Cardiac muscle cell (in vitro differentiated cells and primary cell): ENCODE measurements at places on chromosomes 6 and 20. TPM values are rescaled to one million over a fixed set of nuclear protein-coding genes. Genes with fewer than 3 reads are reported as not detected.
A peak's percentile ranks its signal among the peaks of the same experiment; 100 is the strongest.

DNA sequence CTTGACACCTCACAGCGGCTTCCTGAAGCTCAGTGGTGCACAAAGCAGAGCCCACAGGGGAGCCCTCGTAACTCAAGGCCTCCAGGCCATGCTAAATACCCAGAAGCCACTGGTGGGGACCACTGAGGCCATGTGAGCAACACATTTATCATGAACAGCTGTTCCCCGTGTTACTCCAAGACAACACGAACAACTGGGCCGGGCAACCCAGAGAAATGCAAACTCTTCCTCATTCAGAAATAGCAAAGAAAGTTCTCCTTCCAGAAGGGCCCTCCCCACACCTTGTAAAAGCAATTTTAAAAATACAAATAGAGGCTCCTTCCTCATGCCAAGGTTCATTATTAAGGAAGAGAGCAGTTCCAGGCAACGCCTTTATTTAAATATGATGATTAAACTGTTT, 36.3 kb upstream of the SLCO4A1 start:
- DNase-seq: no peak

DNA sequence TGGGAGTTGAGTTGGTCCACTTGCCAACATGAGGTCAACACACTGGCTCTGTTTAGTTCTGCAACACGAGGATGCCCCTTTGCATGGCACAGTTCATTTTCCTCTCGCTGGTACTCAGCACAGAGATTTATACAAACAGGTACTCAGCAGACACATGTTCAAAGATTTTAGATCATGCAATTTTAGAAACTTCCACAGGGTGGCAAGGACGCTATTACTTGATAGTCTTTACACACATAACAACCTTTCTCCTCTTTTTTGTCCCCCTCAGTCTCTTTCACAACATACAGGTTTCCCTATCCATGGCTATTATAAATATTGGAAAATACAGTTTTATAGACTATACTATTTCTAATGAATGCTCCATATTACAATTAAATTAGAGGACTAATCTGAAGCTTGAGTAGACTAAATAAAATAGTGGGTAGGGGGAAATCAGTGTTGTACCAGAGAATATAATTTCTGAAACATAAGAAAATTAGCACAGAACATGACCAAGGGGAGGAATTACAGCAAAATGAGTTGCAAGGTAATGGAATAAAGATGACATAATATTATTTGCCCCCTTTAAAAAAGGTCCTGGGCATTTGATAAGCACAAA, 331.8 kb upstream of the BTBD3 start:
- peak; percentile 29 for DNase-seq

- DNase-seq: no peak
These were observed 14.6 kb downstream of the MYH7B start for GRCh38 chr20:34970193-34970840.

- no peak for DNase-seq
These were observed 271.5 kb upstream of the FOXQ1 start for GRCh38 chr6:1040393-1040792.

DSP gene
- 185 and 362 TPM in 2 replicates for total RNA-seq

MOCS1 gene
- total RNA-seq: 18.9 and 21.5 TPM in 2 replicates
